ENCODE measurements at places on chromosomes 5 and 9. TPM values are rescaled to one million over a fixed set of nuclear protein-coding genes. Genes with fewer than 3 reads are reported as not detected.

DNA sequence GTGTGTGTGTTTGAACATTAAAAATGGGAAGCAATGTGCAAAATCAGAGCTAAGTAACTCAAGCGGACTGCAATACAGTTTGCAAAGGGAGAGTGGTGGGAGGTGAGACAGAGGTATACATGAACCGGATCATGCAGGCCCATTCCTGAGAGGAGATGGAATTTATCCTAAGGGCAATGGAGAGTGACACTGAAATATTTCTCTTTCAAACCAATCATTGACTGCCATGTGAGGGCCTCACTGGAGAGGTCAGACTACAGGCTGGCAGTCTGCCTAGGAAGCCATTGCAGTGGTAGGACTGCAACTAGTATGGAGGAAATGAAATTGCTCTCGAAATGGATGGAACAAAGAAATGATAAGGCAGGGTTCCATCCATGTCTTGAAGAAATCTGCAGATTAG, 34.8 kb downstream of the TNFSF15 start:
- H3K27ac ChIP-seq, result no peak overlapping the region
- peaks cover 2% of the 10 kb centered on the region for H3K36me3 ChIP-seq
- DNase-seq, result no peak
- H3K27me3 ChIP-seq, result no peaks in the 10 kb centered on the region
- no peak overlapping the region for H3K4me3 ChIP-seq
- H3K4me1 ChIP-seq, result peaks cover 17% of the 10 kb centered on the region

The PIGO gene
- 21.0 TPM for total RNA-seq

- no peaks in the 10 kb centered on the region for H3K36me3 ChIP-seq
- peaks cover 2% of the 10 kb centered on the region for H3K27me3 ChIP-seq
- H3K4me1 ChIP-seq, result peaks cover under 1% of the 10 kb centered on the region
- no peak for DNase-seq
- no peak overlapping the region for H3K27ac ChIP-seq
These were observed 370.8 kb upstream of the RIOK2 start for GRCh38 chr5:97553604-97554452.

DNA sequence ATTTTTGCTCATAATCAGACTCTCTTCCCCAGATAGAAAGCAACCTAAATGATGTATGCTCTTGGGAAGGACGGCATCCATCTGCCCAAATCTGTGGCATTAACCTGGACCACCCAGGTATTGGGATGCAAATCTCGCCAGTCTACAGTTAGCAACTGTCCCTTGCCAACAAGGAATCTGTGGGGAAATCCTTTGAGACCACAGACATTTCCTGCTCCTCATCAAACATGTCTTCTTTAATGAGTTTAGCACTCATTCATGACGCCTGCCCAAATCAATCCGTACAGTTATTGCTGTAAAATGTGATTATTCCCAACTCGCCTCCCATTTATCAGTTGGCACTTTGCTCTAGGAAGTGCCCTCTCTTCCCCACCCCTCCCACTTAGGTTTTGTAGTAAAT, 7.8 kb downstream of the ROR2 start:
- no peaks in the 10 kb centered on the region for H3K36me3 ChIP-seq
- H3K4me1 ChIP-seq, result no peaks in the 10 kb centered on the region

The CKMT2 gene
- total RNA-seq, result not detected

The KDM3B gene
- total RNA-seq, result 39.0 TPM

- no peak overlapping the region for H3K27ac ChIP-seq
- no peaks in the 10 kb centered on the region for H3K4me1 ChIP-seq
- no peak overlapping the region for H3K4me3 ChIP-seq
- H3K27me3 ChIP-seq, result no peaks in the 10 kb centered on the region
These were observed 16.6 kb upstream of the ELAVL2 start for GRCh38 chr9:23842565-23843129.

- no peaks in the 10 kb centered on the region for H3K27me3 ChIP-seq
- H3K4me1 ChIP-seq, result peaks cover 62% of the 10 kb centered on the region
- H3K36me3 ChIP-seq, result peaks cover 8% of the 10 kb centered on the region
- DNase-seq, result no peak
- no peak overlapping the region for H3K27ac ChIP-seq
- no peak overlapping the region for H3K4me3 ChIP-seq
These were observed 6.8 kb upstream of the LNPEP start for GRCh38 chr5:96928931-96929708.

- no peaks in the 10 kb centered on the region for H3K4me1 ChIP-seq
- no peaks in the 10 kb centered on the region for H3K27me3 ChIP-seq
- H3K27ac ChIP-seq, result no peak overlapping the region
- no peak for DNase-seq
- H3K36me3 ChIP-seq, result no peaks in the 10 kb centered on the region
These were observed 1126.2 kb upstream of the CDH9 start for GRCh38 chr5:28164568-28164967.

The SHOC1 gene
- not detected for total RNA-seq

The NUDT12 gene
- 6.1 TPM for total RNA-seq

DNA sequence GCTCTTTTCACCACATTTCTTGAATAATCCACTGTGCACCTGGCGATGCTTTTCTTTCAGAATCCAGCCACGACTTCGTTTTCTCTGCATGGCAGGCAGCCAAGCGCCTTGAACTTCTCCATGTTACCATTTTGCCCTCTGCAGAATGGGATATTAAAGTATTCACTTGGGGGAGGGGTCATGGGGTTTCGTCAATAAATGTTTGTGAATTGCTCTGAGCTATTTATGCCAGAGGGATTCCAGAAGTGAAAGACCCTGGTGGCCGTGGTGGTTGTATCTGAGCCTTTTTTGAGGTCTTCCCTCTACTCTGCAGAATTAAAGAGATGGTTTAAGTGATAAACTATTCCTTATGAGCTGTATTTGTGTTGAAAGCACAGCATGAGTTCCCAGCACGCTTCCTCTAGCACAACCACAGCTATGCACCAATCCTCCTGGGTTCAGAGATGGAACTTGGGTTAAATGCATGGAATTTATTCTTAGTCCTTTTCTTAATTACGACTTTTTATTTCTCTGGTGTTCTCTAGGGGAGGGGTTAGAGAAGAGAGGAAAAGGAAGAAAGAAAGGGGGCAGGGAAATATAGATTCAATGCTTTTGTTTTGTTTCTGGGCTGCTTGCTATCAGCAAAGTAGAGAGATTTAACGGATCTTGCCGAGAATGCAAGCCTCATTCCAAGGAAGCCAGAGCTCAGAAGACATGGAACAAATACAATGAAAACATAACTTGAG, 478.2 kb upstream of the TNC start:
- peaks cover 25% of the 10 kb centered on the region for H3K27me3 ChIP-seq
- H3K4me3 ChIP-seq, result no peak overlapping the region
- H3K27ac ChIP-seq, result no peak overlapping the region
- H3K36me3 ChIP-seq, result no peaks in the 10 kb centered on the region
- no peaks in the 10 kb centered on the region for H3K4me1 ChIP-seq

DNA sequence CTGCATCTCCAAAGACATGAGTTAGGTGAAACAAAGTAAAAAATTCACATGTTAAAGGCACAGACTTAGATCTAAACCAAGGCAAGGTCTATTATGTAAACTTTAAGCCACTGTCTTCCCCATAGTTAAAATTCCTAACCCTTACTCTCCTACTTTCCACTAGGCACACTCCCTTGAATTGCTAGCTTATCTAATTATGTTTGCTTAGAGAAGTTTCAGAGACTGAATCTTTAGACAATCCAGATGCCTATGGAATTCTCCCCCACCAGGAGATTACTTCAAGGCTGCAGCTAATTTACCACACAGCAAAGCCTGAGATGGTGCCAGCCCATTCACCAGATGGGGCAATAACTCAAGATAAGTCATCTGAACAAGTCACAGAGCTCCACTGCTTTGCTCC, 803.1 kb upstream of the COX7C start:
- no peaks in the 10 kb centered on the region for H3K4me1 ChIP-seq
- no peak overlapping the region for H3K4me3 ChIP-seq
- no peaks in the 10 kb centered on the region for H3K27me3 ChIP-seq
- no peak overlapping the region for H3K27ac ChIP-seq
- no peak for DNase-seq

The PCDHGB4 gene
- total RNA-seq, result 0.09 TPM

The RNF180 gene
- total RNA-seq, result 0.21 TPM

The SSNA1 gene
- 53.6 TPM for total RNA-seq

- DNase-seq, result no peak
- H3K27me3 ChIP-seq, result peaks cover 12% of the 10 kb centered on the region
- H3K36me3 ChIP-seq, result no peaks in the 10 kb centered on the region
- H3K4me3 ChIP-seq, result no peak overlapping the region
- no peaks in the 10 kb centered on the region for H3K4me1 ChIP-seq
These were observed 341.8 kb downstream of the ASTN2 start for GRCh38 chr9:117073071-117073470.

- H3K36me3 ChIP-seq, result no peaks in the 10 kb centered on the region
- H3K27ac ChIP-seq, result no peak overlapping the region
- H3K4me1 ChIP-seq, result peaks cover 7% of the 10 kb centered on the region
- no peak for DNase-seq
- no peak overlapping the region for H3K4me3 ChIP-seq
These were observed 548.9 kb upstream of the CLINT1 start for GRCh38 chr5:158407824-158408195.

DNA sequence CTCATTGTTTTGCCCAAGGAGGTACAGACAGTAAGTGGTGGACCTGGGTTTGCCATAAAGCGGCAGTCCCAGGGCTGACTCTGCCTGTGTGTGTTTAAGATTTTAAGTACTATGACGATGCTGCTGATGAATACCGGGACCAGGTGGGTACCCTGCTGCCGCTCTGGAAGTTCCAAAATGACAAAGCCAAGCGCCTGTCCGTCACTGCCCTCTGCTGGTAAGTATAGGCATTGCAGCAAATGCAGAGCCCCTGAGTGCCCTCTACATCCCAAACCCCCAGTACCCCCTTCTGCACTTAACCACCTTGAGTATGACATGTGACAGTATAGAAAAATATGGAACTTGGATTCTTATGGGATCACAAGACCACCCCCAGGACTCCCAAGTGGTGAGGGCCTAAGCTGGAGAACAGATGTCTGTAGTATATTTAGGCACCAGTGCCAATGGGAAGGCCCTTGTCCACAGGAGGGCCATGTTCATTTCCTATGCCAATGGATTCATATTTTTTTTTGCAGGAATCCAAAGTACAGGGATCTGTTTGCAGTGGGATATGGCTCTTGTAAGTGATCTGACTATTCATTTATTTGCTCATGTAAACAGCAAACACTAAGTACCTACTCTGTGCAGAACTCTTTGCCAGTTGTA, 22.0 kb downstream of the ENHO start:
- no peak overlapping the region for H3K27ac ChIP-seq
- no peaks in the 10 kb centered on the region for H3K36me3 ChIP-seq
- DNase-seq, result peak; percentile 90
- peaks cover 14% of the 10 kb centered on the region for H3K4me1 ChIP-seq
- no peak overlapping the region for H3K4me3 ChIP-seq

The FBXW11 gene
- total RNA-seq, result 39.5 TPM

DNA sequence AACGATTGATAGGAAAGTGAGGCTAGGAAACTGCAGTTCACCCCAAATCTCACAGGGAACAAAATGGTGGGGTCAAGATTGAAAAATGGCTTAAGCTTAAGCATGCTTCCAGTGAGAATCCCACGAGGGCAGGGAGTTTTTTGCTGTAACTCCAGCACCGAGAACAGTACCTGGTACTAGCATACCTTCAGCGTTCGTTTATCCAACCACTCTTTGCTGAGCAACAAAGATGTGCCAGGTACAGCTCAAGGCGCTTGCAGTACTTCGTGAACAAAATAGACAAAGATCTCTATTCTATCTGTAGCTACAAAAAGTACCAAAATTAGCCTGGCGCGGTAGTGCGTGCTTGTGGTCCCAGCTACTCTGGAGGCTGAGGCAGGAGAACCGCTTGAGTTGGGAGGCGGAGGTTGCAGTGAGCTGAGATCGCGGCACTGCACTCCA, 778 bp upstream of the PPP6C start:
- peak; percentile 51 for DNase-seq
- peaks cover 71% of the 10 kb centered on the region for H3K4me1 ChIP-seq
- peak overlapping the region; percentile 86 for H3K27ac ChIP-seq
- no peaks in the 10 kb centered on the region for H3K36me3 ChIP-seq
- H3K27me3 ChIP-seq, result no peaks in the 10 kb centered on the region

DNA sequence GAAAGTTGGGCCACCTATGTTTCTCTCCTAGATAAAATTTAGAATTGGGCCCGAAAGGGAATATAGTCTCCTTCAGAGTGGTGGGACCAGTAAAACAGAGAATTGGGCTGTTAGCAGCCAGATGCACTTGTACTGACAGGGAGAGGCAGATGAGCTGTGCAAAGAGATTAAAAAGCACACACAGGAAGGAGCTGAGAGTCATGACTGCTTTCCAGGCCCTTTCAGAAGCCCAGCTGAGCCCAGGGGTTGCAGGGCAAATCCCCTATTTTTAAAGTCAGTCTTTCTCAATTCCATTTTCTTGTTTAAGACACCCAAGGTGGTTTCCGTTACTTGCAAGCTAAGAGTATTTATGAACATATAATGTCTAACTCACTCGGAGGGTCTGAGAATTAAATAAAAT, 130.4 kb downstream of the PRELID2 start:
- H3K27me3 ChIP-seq, result no peaks in the 10 kb centered on the region
- H3K27ac ChIP-seq, result no peak overlapping the region
- no peaks in the 10 kb centered on the region for H3K36me3 ChIP-seq
- no peak for DNase-seq
- no peaks in the 10 kb centered on the region for H3K4me1 ChIP-seq
- no peak overlapping the region for H3K4me3 ChIP-seq
